ENCODE measurements at places on chromosomes 2 and 18. TPM values are rescaled to one million over a fixed set of nuclear protein-coding genes. Genes with fewer than 3 reads are reported as not detected.
A peak's percentile ranks its signal among the peaks of the same experiment; 100 is the strongest.

SLC8A1 gene
- 8.3 TPM for total RNA-seq

DNA sequence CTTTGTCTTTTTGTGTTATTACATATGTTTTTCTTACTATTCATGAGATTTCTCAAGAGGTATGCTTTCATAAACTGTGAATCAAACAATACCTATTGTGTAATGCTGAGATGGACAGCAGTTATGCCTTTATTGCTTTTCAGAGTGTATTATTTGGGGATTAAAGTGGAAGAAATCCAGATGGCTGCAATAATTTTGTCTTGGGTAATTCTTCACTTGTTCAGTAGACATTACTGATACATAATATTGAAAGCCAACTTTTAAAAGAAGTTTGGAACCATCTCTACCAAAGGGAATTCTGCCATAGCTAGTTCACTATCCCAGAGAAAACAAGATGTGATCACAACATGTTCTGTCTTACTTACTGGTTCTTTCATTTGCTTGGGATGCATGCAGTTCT lies 253.4 kb upstream of the ZSWIM2 start:
- no peak for DNase-seq

- DNase-seq, result peak; percentile 11
Measured at GRCh38 chr2:239143858-239144712, 256.7 kb downstream of the HDAC4 start.

DNA sequence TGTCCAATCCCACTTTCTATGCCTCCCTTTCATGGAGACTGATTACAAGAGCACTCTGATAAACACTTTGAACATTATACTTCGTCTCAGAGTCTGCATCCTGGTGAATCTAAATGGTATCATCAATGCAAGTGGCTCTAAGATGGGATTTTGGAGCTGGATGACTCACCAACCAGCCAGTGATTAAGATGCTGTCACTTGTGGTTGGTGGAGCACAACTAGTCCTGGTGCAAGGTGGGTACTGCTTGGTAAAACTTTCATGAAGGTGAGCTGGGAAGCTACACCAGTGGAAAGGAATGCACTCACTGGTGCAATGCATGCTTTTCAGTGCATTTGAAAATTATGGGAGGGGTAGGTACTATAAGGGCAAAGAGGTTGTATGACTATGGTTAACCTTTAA lies 137.7 kb upstream of the TRIB2 start:
- peak; percentile 25 for DNase-seq

DNA sequence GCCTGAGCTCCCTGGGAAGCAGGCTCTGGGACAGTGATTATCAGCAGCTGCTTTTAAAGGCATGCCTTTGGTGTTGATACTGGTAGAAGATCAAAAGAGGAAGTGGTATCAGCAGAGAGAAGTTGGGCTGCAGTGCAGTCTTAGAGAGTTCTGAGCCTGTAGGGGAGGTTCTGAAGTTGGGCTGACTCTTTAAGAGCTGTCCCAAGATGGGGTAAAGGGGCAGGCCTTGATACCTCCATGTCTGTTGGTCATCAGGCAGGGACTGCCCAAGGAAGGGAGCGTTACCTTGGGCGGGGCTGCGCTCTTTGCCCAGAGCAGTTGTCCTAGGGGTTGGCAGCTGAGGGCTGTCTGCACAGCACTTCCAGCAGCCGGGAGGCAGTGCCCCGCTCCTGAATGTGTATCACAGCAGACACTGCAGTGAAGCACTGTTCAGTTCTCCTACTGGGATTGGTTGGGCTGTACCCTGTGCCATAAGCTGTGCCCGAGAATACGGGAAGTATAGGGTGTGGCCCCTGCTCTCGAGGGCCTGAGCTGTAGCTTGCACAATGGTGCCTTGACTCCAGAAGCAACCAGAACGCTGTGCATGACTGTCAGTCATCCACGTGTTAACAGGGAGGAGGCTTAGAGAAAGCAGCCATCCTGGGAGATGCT lies 177.0 kb downstream of the CTIF start:
- DNase-seq, result no peak

DNA sequence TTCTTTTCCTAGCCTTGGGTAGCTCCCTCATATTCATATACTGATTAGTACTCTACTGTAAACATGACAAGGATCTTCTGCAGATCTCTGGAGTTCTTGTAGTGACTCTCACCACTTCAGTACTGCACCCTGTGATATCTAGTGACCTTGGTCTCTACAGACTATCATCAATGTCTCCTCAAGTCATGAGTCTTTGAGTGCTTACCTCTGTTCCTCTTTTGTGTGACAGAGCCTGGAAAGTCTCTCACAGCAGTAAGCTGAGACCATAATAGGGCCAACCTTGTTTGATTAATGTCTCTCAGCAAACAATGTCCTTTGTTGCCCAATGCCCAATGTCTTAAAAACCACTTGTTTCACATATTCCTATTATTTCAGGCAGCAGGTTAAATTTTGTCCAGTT lies 34.2 kb upstream of the BAZ2B start:
- no peak for DNase-seq

METTL5 gene
- 91.0 TPM for total RNA-seq

GRCh38 chr18:77016936-77017335 lies 115.6 kb downstream of the MBP start:
- DNase-seq, result no peak

- DNase-seq, result no peak
Measured at GRCh38 chr2:215835657-215836056, 177.7 kb downstream of the MREG start.

C2orf66 gene
- not detected for total RNA-seq

DNA sequence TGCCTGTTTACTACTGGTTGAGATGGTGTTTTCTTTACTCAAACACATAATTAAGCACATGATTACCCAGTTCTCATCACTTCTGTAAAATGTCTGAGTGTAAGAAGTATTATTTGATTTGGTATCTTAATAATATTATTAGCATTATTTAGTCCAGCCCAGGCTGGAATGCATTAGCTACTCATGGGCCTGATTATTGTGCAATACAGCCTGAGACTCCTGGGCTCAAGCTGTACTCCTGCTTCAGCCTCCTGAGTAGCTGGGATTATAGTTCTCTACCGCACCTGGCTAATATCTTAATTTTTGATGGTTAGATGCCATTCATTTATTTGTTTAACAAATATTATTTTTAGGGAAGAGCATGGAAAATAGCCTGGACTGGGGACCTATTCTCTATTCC lies 197.6 kb upstream of the MC4R start:
- DNase-seq, result no peak

DNA sequence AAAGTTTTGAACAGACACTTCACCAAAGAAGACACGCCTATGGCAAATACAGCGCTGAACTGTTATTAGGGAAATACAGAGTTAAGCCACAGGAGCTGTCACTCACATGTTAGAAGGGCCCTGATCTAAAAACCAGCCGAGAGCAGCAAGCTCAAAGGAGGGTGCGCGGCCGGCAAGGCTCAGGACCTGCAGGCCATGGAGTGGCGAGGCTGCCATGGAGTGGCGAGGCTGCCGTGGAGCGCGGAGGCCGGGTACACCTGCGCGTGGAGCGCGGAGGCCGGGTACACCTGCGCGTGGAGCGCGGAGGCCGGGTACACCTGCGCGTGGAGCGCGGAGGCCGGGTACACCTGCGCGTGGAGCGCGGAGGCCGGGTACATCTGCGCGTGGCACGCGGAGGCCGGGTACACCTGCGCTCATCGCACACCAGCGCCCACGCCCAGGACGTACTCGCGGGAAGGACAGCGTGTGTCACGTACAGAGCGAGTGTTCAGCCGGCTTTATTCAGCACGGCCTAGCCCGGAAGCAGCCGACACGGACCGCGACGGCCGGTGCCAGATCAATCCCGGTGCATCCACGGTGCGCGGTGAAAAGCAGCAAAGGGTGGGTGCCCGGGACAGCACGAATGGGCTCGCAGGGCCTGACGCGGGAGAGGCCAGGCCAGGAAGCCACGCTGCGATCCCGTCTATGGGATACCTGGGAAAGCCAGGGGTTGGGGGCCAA lies 68.8 kb downstream of the SLC66A2 start:
- no peak for DNase-seq

PID1 gene
- total RNA-seq, result 4.6 TPM

DNA sequence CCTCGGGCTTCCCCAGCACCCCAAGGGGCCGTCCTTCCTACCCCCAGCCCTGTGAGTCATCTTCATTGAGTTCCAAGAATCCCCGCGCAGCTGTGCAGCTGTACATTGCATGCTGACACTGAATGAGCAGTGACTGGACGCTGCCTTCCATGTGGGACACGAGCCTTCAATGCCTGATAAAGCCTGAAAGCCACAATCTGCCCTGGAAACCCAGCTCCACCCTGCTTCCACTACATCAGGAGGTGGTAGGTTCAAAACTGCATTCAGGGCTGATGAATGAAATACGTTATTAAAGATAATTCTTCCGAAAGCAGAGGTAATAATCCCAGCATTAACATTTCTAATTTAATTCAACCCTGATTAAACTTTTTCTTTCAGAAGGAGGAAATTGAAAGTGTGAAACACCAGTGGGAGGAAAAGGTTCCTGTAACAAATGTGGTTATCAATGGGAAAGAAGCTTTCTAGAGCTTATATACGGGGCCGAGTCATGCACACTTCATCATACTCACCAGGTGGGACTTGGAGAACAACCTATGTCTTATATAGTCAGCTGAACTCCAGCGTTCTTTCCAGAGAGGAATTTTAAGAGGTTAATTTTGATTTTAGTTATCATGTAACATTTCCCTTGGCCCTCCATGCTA lies 360.1 kb downstream of the LPIN1 start:
- DNase-seq, result peak; percentile 97

DNA sequence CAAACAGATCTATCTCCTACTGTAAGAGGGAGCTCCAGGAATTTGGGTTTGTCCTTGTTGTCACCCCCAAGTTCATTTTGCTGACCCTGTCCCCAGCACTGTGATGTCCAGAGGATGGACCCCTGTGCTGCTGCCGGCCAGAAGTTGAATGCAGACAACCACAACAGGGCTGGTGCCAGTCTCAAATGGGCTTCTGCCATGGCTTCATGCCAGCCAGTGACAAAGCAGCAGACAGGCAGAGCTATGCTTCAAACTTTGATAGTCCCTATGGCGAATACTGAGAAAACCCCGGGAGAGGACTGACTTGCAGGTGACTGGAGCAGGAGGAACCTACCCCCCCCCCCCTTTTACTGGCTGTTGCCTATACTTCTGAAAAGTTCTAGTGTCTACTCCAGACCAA lies 3.2 kb downstream of the SMAD7 start:
- no peak for DNase-seq

DNA sequence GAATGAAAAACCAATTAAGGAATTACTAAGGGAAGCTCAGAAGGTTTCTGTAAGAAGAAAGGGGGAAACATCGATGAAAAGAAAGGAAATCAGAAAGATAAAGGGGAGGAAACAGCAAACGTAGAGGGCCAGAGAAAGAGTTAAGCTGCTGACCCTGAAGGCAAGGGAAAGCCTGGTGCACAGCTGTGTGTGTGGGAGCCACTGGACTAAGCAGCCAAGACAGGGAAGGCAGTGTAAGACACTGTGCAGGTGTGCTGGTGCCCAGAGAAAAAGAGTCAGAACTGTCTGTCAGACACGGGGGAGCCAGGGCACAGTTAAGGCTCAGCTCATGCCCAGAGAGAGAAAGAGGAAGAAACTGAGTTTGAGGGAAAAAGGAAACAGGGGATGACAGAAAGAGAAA lies 104.0 kb downstream of the HIBCH start:
- DNase-seq, result no peak

LCT gene
- not detected for total RNA-seq

- no peak for DNase-seq
Measured at GRCh38 chr18:59359576-59359952, 499 bp upstream of the LMAN1 start.

IMPACT gene
- 28.1 TPM for total RNA-seq

GRCh38 chr2:181563101-181563692 lies 93.7 kb downstream of the CERKL start:
- DNase-seq, result no peak

GRCh38 chr2:96108151-96108540 lies 8.2 kb downstream of the ADRA2B start:
- no peak for DNase-seq

FARSB gene
- 38.5 TPM for total RNA-seq

CYTIP gene
- total RNA-seq, result not detected

GRCh38 chr2:15220603-15221002 lies 340.5 kb downstream of the NBAS start:
- DNase-seq, result no peak

ANKRD30BL gene
- total RNA-seq, result not detected

- no peak for DNase-seq
Measured at GRCh38 chr2:105934467-105934866, 189.8 kb downstream of the NCK2 start.

DNA sequence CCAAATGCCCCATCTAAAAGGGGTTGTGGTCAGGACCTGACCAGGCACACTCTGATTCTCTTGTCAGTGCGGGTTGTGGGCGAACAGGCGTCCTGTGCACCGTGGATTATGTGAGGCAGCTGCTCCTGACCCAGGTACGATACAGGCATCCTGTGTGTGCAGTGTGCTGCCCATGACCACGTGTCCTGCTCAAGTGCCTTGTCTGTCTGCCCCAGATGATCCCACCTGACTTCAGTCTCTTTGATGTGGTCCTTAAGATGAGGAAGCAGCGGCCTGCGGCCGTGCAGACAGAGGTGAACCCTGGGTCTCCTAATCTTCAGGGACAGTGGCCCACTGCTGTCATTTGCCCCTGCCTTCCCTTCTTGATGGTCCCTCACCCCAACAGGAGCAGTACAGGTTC lies 14.6 kb downstream of the PTPN18 start:
- no peak for DNase-seq

DNA sequence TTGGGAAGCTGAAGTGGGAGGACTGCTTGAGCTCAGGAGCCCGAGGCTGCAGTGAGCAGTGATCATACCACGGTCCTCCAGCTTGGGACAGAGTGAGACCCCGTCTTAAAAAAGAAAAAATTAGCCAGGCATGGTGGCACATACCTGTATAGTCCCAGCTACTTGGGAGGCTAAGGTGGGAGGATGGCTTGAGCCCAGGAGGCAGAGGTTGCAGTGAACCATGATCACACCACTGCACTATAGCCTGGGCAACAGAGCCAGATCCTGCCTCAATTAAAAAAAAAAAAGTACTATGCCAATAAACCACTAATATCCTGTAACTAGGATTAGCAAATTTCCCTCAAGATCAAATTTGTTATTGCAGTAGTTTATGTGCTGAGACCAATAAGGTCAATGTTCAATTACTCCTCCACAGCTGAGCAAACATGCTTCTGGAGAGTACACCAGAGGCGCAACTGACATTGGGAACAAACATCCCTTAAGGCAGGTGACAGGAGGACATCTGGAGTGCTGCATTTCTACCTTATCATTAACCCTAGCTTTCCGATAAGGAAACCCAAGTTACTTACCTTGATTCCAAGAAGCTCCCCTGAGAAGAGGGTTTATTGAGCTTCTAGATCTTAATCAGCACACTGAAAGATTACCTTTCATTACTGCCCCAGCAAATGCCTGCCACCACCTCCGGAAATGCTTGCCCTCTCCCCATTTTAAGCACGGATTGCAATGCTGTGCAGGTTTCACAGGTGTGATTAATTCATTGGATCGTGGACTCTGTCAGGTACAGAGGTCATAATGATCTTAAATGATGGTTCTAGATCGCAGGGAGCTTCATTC lies 26.2 kb downstream of the MGAT4A start:
- DNase-seq, result no peak

- no peak for DNase-seq
Measured at GRCh38 chr2:231711677-231712450, 3.5 kb downstream of the PTMA start.

GRCh38 chr2:207352978-207353671 lies 176.6 kb upstream of the CREB1 start:
- no peak for DNase-seq

CCDC85A gene
- total RNA-seq, result 0.19 TPM

RGPD5 gene
- total RNA-seq, result 5.7 TPM

GALNT13 gene
- 0.21 TPM for total RNA-seq

- DNase-seq, result no peak
Measured at GRCh38 chr2:235366807-235367206, 127.0 kb upstream of the AGAP1 start.

SEMA4C gene
- total RNA-seq, result 11.2 TPM
